Activated naive CD4-positive, alpha-beta T cell treated with Interleukin-2 at 50 U/mL for 16 hours (primary cell): ENCODE measurements at places on chromosomes 6 and 20.
A peak's percentile ranks its signal among the peaks of the same experiment; 100 is the strongest.

DNA sequence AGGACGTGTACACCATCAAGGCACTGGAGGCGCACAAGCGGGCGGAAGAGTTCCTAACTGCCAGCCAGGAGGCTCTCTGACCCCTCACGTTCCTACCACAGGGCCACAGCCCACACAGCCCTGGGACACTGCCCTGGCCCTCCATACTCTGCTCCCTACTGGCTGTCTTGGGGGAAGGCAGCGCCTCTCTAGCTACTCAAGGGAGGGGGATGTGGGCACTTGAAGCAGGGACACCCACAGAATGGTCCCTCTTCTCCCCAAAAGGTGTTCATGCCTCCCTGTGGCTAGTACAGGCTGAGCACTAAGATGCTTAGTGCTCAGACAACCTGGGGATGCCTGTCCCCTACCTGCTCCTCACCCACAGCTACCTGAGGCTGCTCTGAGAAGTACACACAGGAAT is 2.5 kb downstream of the MEA1 start:
- DNase-seq: no peak

DNA sequence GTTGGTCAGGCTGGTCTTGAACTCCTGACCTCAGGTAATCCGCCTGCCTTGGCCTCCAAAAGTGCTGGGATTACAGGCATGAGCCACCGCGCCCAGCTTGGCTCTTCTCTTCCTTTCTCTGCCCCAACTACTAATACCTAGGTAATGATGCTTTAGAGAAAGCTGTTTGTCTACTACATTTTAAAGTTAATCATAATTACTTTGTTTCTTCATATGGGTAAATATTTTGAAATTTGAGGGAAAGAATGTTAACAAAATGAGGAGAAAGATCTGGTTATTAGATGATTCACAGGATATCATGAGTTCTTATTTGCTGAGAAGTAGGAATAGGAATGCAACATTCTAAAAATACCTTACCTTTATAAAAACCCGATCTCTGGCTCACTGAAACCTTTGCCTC is 18.4 kb upstream of the PTPRK start:
- DNase-seq: no peak

GRCh38 chr6:63458480-63459115 is 113.7 kb upstream of the LOC128125822 start:
- DNase-seq: no peak

DNA sequence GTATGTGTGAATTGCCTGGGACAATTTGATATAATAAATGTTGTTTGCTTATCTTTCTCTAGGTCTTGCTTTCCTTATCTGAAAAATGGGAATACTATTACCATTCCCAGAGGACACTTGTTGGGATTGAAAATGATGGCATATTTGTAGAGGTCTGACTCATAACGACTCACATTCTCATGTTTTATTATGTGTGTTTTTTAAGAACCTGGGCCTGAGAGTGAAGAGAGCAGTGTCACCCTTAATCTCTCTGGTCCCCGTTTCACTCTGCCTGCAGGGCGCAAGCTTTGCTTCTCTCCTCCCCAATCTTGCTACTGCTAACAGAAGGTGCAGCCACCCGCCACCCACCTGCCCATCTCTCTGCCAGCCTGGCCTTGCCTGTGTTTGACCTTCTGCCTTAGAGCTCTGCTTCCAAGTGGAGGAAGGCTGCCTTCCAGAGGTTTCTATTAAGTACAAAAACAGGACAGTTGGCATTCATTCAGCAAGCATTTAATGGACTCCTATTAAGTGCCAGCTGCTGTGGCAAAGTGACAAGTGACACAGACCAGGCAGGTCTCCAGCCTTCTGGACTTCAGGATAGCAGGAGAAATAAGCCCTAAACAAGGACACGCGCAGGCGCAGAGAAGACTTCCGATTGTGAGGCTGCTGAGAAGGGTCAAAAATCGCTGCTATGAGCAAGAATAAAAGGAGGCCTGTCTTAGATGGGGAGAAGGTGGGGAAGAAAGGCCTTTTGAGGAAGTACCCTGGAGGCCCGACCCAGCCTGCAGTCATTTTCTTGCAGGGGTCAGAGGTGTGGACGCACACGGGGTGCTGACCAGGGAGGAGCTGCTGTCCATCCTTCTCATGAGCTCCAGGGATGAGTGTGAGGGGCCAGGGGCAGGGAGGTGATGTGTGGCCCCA is 112.5 kb downstream of the JPH2 start:
- DNase-seq: no peak

GRCh38 chr6:67131827-67132226 is 1424.8 kb upstream of the EYS start:
- no peak for DNase-seq

- no peak for DNase-seq
Measured at GRCh38 chr6:149779644-149779963, 30.1 kb downstream of the PCMT1 start.

- DNase-seq: peak; percentile 60
Measured at GRCh38 chr20:3777716-3778629, 3.3 kb downstream of the SPEF1 start.

- DNase-seq: no peak
Measured at GRCh38 chr20:32435449-32436107, 77.4 kb downstream of the ASXL1 start.

GRCh38 chr20:41360831-41361756 is 5.5 kb downstream of the EMILIN3 start:
- DNase-seq: no peak

DNA sequence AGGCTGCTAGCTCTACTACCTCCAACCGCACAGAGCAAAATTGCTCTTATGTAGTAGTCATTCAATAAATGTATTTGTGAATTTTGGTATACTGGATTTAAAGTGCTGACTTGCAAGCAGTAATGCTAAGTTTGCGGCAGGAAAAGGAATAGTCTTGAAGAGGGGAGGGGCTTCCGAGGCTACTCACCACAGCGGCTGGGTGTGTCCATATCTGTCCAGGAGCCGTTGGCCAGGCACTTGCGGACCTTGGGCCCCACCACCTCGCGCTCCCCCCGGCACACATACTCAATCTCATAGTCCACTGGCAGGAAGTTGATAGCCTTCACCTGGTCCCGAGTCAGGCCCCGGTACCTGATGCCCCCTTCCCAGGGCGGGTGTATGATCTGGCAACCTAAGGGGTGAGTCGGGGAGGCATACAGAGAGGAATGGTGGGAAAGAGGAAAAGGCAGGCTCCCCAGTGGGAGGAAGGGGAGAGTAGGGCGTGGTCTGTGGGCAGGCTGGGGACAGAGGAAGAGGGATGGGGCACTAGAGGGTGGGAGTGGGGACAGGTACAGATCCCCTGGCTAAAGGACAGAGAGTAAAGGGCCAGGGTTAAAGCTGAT is 1.7 kb downstream of the GABBR1 start:
- DNase-seq: no peak

GRCh38 chr6:16322666-16323312 is 84.4 kb downstream of the GMPR start:
- peak; percentile 75 for DNase-seq

- DNase-seq: no peak
Measured at GRCh38 chr20:37257988-37258387, 3.6 kb downstream of the GHRH start.

DNA sequence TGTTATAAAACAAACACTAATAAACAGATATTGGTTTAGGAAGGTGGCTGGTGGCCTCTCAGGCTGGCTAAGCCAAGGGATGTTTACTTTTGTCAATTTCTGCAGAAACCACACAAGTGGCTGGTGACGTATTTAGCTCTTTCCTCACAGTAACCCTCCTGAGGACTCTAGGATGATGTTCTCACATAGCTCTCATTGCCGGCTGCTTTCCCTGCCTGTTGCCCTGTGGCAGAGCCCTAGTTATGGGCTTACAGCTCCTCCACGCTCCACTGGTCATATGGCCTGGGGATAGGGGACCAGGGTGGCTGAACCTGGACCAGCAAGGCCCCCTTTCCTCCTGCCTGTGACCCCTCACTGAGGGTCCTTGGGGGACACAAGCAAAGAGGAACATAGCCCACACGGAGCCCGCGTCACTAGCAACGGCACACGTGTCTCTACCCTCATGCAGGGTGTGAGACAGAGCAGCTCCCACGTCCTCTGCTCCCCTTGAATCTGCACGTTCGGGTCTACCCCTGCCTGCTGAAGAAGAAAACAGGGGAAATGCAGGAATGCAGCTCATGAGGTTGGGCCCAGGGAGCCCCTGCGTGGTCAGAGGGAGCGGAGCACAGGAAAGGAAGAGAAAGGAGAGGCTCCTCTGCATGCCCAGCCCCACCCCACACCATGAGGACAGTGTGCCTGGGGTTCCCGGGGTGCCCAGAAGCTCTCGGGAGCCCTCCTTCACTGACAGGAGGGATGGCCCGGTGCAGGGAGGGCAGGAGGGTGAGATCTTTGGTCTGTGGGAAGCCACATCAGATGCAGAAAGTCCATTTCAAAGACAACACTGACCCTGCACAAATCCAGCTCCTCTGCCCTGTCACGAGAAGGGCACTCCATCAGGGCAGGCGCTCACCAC is 13.9 kb downstream of the RAMACL start:
- DNase-seq: no peak

GRCh38 chr20:31606804-31607639 is 1.9 kb downstream of the ID1 start:
- no peak for DNase-seq

DNA sequence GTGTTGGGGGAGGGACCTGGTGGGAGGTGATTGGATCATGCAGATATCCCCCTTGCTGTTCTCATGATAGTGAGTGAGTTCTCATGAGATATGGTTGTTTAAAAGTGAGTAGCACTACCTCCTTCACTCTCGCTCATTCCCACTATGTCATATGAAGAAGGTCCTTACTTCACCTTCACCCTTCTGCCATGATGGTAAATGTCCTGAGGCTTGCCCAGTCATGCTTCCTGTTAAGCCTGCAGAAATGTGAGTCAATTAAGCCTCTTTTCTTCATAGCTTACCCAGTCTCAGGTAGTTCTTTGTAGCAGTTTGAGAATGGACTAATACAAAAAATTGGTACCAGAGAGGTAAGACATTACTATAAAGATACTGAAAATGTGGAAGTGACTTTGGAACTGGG is 425.9 kb downstream of the HTR1B start:
- DNase-seq: no peak

DNA sequence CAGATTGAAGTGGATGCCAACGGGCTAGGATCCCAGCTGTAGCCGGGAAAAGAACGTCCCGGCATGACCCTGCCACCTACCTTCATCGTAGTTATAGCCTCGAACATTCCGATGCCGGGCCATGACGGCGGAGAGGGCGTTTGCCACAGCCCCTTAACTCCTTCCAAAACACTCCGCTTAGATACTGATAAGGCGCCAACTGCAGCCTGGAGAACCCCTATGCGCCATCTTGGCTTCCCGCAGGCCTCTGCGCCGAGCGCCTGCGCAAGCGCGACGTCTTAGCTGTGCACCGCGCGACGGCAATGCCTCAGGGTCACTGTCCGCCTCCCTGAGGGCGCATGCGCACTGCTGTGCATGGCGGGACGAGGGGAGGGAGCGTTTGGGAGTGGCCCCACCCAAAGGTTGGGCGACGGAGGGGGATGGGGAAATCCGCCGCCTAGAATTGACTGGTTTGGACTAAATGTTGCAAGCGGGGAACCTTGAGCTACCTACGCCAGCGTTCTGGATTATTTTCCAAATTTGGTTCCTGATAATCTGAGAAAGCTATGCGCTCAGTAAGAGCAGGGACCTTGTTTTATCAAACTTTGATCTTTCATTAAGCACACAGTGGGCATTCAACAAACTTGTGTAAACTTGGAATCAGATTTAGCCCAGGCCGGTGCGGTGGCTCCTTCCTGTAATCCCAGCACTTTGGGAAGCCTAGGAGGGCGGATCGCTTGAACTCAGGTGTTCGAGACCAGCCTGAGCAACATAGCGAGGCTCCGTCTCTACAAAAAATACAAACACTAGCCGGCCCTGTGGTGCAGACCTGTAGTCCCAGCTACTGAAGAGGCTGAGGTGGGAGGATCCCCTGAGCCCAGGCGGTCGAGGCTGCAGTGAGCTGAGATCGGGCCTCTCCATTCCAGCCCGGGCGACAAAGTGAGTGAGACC is at the start of gene HBS1L:
Gene HBS1L, minus strand, starts transcription at position 254 of the 930 bp plus-strand sequence. Its CDS starts 131 bp downstream, at position 123.
- DNase-seq: peak; percentile 97

- no peak for DNase-seq
Measured at GRCh38 chr6:129981598-129981997, 36.8 kb upstream of the L3MBTL3 start.

DNA sequence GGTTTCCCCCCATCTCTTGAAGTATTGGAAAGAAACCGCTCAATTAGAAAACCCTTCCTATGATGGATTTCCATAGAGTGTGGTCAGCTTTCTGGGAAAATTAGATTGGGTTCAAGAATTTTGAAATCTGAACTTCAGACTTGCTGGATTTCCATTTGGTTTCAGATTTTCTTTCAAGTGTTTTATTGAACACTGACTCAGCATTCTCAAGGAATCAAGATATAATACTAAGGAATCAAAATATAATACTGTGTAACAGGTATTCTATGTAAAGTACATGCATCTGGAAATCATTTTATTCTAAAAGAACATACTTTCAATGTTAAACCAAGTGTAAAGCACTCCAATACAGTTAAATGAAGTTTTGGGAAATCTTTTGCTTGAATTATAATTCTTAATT is 94.7 kb upstream of the CCN2 start:
- DNase-seq: no peak

DNA sequence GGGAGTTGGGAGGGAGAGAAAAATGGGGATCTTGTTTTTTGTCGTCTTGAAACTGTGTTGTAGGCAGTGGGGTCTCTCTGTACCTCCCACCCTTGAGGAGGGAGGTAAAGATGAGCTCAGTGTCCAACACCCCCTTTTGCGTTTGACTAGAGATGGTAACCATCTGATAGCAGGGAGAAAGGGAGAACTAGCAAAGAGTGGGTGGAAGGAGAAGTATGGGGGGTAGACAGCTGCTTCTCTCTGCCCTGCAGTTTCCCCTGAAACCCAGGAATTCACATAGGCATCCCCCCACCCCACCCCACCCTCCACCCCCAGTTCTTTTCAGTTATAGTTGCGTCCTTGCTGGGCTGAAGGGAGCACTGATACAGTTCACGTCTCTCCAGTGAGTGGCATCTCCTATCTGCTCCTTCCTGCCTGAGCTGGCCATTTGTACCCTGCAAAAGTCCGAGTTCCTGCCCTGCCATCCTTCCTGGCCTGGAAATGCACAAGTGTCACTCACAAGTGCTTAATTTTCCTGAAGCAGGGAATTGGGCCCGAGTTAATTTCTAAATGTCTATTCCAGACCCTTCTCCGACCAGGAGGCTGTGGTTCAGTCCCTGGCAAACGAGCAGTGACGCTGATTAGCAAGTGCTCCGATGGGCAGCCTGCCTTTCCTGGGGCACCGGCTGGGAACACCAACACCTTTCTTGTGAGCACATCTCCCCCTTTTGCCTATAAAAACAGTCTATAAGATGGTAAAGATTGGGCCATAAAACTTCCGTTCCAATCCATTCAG is 1.5 kb downstream of the SIRPA start:
- no peak for DNase-seq

- no peak for DNase-seq
Measured at GRCh38 chr6:68635706-68636513, 828 bp downstream of the ADGRB3 start.
